ENCODE measurements at places on chromosomes 1 and 21. TPM values are rescaled to one million over a fixed set of nuclear protein-coding genes. Genes with fewer than 3 reads are reported as not detected.

DNA sequence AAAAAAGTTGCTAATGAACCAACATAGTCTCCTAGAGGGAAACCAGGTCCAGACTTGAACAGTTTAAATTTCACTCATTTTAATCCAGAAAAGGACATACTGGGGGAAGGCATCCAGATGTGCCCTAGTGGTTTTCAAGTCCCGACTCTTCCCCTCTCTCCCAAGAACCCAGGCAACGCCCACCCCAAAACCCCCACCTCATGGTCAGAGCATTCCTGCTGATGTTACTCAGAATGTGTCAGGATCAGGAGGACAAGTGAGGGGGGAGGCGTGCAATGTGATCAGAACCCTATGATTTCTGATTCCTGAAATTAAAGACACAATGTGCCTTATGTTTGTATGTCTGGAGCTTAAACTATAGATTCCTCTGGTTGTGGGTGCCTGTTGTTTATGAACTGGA lies 1.6 kb upstream of the CTSK start:
- no peak for DNase-seq

- DNase-seq = no peak
These were observed 192.9 kb upstream of the PTGFR start for GRCh38 chr1:78297836-78298235.

- peak; percentile 8 for DNase-seq
These were observed 66.7 kb downstream of the MAGI3 start for GRCh38 chr1:113456967-113457366.

DNA sequence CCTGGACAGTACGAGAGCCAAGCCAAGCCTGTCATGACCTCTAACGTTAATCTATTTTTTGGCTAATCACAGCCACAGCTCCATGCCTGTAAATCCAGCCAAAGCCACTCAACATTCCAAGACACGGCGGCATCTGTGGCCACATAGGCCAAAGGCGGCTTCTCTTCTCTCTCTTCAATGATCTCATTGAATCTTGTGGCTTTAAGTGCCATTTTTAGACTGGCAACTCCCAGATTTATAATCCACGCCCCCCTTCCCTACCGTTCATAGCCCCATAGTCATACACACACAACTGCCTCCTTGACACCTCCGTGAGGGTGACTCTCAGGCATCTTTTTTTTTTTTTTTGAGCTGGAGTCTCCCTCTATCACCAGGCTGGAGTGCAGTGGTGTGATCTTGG lies 5.7 kb upstream of the SELENON start:
- DNase-seq = no peak

The ADAMTS5 gene
- total RNA-seq = 5.8 TPM

The ELF3 gene
- total RNA-seq = 0.95 TPM

GRCh38 chr21:42566524-42567213 lies 53.0 kb downstream of the SLC37A1 start:
- no peak for DNase-seq

The ITLN2 gene
- total RNA-seq = 3.0 TPM

The TRAF3IP3 gene
- 12.3 TPM for total RNA-seq

DNA sequence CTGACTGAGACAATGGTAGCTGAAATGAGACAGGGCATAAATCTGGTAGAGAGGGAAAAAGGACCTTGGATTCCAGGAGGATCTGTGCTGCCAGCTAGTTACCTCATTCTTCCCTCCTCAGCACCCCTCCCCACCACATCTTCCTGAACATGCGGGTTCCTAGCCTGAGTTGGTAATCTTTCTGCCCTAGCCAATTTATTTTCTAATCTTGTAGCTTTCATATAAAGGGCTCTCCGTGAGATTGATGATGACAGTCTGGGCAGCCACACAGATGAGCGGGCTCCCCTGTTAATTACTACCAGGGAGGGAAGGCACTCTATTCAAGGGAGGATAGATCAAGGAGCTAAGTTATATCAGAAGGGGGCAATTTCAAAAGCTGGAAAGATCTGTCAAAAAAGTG lies 20.2 kb downstream of the ARHGEF11 start:
- DNase-seq = no peak

DNA sequence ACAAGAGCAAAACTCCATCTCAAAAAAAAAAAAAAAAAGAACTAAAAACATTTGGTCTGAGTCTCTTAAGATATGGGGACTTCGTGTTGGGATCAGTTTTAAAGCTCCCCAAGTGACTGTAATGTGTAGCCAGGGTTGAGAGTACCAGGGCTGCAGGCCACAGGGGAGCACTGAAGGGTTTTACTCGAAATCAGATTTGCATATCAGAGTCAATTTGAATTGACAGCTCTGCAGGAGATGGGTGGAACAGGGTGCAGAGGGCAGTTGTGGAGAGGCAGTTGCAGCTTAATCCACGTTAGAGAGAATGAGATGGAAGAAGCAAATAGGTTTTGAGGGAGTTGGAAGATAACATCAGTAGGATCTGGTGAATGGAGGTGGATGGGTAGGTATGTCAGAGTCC lies 20.6 kb upstream of the ELOA start:
- no peak for DNase-seq

GRCh38 chr21:35294231-35294898 lies 245.3 kb upstream of the RUNX1 start:
- DNase-seq = no peak

DNA sequence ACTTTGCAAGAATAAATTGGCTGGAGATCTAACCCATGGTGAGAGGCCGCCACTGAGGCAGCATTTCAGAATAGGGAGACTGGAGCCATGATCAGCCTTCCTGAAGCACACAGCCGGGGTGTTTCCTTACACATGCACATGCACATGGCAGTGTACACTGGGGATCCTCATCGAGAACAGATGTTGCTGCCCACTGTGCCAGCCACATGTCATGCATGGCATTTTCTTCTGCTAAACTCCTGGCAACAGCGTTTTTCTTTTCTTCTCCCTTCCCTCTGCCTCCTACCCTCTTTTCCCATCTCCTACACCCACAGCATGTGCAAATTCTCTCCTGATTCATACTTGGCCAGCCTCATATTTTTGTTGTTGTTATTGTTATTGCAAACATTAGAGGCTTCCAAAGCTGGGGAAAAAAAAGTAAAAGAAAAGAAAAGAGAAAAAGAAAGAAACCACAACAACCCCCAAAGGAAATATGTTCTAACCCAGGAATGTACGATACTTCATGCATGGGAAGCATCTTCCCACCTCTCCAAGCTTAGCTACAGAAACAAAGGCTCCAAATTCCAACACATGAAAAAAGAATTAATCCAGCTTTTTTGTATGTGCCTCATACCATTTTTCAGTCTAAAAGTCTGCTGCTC lies 344.0 kb downstream of the ASTN1 start:
- no peak for DNase-seq

The CFAP74 gene
- total RNA-seq = not detected

DNA sequence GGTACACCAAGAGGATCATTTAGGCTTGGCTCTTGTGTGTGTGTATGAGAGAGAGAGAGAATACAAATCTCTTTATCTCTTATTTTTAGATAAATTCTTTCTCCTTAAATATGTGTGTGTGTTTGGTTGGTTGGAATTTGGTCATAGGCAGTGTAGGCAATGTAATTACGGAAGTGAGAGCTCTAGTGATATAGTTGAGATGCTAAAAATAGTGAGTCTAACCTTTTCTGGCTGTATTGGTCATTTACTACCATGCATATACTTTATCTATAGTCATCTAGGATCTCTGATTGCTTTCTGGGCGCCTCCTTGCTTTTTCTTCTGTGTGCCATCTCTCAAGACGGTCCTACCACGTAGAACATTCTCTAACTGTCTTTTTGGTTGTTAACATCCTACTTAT lies 250.2 kb downstream of the NUF2 start:
- no peak for DNase-seq

DNA sequence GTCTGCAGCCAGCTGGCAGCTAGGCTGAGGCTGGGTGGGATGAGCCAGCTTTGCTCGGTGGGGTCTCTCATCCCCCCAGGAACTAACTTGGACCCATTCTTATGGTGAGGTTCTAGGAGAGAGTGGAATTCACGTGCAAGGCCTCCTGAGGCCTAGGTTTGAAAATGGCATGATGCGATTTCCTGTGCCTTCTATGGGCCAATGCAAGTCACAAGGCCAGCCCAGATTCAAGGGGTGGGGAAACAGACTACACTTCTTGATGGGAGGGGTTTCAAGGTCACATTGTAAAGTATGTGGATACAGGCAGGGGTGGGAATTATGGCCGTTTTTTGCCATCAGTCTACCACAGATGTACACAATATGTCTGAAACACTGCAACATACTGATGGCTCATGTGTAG lies 48.3 kb downstream of the HTR6 start:
- DNase-seq = no peak

GRCh38 chr21:42298237-42298636 lies 17.0 kb downstream of the TFF3 start:
- DNase-seq = no peak

GRCh38 chr1:231931846-231932454 lies 305.4 kb downstream of the DISC1 start:
- DNase-seq = no peak

DNA sequence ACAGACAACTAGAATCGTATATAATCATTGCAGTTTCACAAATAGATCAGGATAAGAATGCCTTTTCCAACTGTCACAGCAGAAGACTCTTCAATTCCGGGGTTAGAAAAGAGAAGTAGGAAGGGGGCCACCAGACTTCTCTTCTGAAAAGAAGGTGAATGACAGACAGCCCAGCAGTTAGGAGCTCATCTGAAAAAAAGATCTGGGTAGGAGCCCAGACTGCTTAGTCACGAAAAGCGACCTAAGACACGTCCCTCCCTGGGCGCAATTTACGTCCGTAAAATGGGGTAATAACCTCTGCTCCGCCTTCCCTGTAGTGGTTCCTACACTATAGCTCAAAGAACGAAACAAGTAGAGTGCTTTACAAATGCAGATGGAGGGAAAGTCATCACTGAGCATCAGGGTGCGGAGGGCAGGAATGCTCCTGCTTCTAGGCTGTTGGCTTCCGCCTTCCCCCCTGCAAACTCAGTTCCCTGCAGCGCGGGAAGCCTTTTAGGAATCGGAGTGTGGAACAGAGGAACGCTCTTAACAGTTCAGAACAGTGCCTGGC lies 582 bp downstream of the ORC1 start:
- DNase-seq = no peak

GRCh38 chr1:18575620-18576019 lies 55.0 kb upstream of the PAX7 start:
- no peak for DNase-seq

DNA sequence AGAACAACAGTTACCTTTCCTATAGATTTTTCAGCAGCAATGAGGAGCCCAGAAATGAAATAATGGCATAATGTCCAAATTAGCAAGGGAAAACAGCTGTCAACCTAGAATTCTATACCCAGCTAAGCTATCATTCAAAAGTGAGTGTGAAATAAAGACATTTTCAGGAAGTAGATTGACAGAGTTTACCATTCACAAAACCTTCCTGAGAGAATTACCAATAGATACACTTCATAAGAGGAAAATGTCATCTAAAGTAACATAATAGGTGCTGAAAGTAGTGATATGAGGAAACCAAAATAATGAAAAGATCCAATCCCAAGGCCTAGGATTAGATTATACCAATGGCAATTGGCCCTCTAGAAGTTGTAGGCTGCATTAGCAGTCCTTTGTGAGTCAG lies 34.6 kb downstream of the OBSCN start:
- DNase-seq = no peak

DNA sequence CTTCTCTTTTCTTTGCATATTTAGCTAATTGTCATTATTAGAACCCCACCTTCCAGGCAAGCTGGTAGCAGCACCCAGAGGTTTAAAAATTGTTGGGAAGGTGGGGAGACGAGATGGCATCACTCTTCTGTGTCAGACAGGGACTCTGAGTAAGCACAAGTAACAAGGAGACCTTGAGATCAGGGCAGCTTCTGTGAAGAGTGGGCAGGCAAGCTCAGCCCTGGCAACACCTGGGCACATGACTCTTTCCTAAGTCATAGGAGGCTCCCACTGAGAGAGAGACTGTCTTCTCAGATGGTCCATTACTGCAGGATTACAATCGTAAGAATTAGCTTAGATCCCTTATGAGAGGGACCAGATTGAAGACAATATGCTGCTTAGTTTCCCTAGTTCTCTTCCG lies 183.5 kb downstream of the BRINP2 start:
- no peak for DNase-seq

The TNFSF4 gene
- total RNA-seq = 0.71 TPM

GRCh38 chr1:10671090-10671489 lies 125.4 kb downstream of the CASZ1 start:
- no peak for DNase-seq

GRCh38 chr1:35808450-35809113 lies 766 bp downstream of the AGO4 start:
- DNase-seq = no peak

The RORC gene
- total RNA-seq = not detected

The SLC19A1 gene
- 4.7 TPM for total RNA-seq

The WDR64 gene
- not detected for total RNA-seq

DNA sequence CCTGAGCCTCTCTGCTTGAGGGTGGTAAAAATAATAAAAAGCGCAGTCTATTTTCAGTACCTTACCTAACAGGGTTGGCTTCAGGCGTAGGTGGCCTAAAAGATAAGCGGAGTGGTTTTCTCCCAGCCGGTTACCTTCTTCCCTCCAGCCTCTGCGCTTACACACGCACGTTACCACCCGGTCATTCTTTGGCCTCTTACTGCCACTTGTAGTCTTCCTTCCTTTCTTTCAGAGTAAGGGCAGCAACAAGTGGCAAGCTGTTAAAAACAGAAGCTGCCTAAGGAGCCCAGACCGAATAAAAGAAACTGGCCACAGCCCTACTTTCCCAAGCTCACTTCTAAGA lies 35.4 kb downstream of the CLCA1 start:
- no peak for DNase-seq

The TRAF5 gene
- total RNA-seq = 62.7 TPM

The OLIG1 gene
- not detected for total RNA-seq

- no peak for DNase-seq
These were observed 20.0 kb downstream of the METTL13 start for GRCh38 chr1:171801487-171801891.

The KLF17 gene
- not detected for total RNA-seq

DNA sequence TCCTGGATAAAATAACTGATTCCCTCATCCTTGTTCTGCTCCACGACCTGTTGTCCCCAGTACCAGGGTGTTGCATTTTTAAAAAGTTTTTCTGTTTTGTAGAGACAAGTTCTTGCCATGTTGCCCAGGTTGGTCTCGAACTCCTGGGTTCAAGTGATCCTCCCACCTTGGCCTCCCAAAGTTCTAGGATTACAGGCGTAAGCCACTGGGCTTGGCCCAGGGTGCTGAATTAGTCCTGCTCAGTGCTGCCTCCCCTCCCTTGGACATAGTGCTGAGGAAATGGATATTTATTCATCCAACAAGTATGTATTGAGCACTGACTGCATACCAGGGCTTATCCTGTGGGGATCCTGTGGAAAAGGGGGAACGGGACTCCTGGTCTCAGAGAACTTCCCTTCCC lies 126.4 kb downstream of the PTPRU start:
- DNase-seq = no peak

GRCh38 chr1:157404614-157405013 lies 147.7 kb downstream of the FCRL5 start:
- no peak for DNase-seq

- peak; percentile 23 for DNase-seq
These were observed 65.7 kb downstream of the NENF start for GRCh38 chr1:212498283-212499040.

The UBL4B gene
- total RNA-seq = not detected

- DNase-seq = no peak
These were observed 588.3 kb upstream of the USP24 start for GRCh38 chr1:55803429-55803828.

The PTPRU gene
- 47.8 TPM for total RNA-seq
